ENCODE measurements at places on chromosomes 2 and 18.

DNA sequence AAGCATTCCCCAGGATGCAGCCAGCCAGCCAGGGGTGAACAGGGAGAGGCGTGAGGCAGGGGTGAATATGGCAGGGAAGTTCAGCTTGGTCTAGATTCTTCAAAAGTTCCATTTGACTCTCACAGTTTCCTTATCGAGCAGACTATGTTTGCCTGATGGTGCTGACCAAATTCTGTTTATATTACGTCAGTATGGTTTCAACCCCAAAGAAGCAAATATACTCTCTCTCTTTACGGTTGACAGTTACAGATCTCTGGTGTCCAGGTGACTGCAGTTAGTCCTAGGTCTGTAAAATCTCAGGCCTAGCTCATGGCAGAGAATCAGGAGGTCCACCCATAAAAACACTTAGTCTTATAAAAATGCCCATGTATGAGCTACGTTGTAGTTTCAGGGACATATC lies 38.3 kb upstream of the DNMT3A start:
- DNase-seq: no peak

DNA sequence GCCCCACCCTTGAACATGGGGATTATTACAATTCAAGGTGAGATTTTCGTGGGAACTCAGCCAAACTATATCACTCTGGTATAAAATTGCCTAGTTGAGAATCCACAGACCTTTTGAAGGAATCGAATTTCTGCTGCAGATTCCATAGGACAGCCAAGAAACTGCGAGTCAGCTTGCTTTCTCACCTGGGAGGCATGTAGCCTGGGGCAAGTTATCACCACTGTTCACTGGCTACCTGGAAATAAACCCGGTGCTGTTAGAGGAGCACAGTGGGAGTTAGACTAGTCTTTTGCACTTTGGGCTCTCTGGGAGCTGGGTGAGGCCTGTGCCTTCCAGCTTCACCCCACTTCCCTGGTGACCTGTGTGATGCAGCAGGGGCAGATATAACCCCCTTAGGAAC lies 1043.5 kb downstream of the TDRD15 start:
- DNase-seq: no peak

- DNase-seq: no peak
Measured at GRCh38 chr18:57466745-57467409, 31.7 kb downstream of the ONECUT2 start.

- no peak for DNase-seq
Measured at GRCh38 chr18:25962919-25963318, 127.5 kb downstream of the SS18 start.

DNA sequence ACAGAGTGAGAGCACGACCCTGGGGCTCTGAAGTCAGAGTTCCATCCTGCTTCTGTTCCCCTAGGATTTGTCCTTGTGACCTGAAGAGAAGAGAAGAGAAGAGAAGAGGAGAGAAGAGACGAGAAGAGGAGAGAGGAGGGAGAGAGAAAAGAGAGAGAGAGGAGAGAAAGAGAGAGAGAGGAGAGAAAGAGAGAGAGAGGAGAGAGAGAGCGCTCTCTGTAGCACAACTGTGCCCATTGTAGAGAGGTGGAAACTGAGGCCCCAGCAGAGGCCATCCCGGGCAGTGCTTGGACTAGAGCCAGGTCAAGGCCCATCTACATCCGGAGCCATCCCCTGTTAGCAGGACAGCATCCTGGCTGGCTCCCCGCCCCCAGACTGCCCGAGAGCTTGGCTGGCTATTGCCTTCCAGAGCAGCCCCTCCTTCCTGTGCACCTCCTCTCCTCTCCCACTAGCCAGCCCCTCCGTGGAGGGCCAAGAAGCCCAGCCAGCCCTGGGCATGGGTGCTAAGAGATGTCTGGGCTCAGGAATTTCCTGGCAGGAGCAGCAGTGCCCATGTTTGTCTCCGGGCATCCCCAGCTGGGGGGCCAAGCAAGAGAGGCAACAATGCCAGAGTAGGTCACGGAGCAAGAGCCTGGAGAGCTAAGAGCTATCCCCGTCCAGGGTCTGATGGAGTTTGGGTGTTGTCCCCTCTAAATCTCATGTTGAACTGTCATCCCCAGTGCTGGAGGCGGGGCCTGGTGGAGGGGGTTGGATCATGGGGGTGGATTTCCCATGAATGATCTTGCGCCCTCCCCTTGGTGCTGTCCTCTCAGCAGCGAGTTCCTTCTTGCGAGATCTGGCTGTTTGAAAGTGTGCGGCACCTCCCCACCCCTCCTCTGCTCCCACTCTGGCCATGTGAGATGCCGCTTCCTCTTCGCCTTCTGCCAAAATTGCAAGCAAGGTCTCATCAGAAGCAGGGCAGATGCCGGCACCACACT lies 18.2 kb upstream of the GPR55 start:
- no peak for DNase-seq

DNA sequence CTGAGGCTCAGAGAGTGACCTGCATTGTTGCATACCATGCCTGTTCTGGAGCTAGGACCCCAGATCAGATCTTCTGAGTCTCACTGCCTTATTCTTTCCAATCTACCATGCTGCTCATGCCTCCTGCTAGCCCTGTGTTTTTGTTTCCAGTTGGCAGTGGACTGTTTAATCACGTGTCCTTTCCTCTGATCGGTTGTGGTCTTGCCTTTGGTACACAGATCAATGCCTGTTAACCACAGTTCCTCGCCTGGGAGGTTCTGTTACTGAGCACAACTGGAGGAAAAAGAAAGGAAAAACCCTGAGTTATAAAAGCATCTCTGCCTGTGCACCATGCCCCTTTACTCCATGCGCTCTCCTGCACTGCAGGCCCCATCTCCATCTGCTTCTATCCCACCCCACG lies 329.1 kb downstream of the SETBP1 start:
- DNase-seq: no peak

- DNase-seq: no peak
Measured at GRCh38 chr2:230134496-230135129, 65.9 kb upstream of the SLC16A14 start.

- no peak for DNase-seq
Measured at GRCh38 chr18:13585379-13586153, 140.8 kb downstream of the FAM210A start.

GRCh38 chr2:198639580-198639979 lies 818.2 kb downstream of the SATB2 start:
- no peak for DNase-seq

GRCh38 chr2:85522090-85522647 lies 16.8 kb upstream of the MAT2A start:
- DNase-seq: no peak

DNA sequence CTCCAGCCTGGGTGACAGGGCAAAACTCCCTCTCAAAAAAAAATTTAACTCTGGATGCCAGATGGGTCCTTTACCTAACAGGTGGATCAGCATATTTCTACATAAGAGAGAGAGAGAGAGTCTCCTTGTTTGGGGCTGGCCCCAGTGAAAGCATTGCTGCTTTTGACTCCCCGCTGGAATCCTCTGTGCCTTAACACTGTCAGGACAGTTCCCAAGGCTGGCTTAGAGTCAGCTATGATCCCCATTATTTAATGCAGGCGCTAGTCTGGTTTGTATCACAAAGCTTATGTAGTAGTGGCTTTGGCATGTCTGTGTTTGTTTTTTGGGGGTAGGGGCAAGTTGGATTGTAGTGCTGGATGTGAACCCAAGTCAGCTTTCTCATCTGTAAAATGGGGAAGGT lies 9.4 kb downstream of the INPP4A start:
- no peak for DNase-seq

DNA sequence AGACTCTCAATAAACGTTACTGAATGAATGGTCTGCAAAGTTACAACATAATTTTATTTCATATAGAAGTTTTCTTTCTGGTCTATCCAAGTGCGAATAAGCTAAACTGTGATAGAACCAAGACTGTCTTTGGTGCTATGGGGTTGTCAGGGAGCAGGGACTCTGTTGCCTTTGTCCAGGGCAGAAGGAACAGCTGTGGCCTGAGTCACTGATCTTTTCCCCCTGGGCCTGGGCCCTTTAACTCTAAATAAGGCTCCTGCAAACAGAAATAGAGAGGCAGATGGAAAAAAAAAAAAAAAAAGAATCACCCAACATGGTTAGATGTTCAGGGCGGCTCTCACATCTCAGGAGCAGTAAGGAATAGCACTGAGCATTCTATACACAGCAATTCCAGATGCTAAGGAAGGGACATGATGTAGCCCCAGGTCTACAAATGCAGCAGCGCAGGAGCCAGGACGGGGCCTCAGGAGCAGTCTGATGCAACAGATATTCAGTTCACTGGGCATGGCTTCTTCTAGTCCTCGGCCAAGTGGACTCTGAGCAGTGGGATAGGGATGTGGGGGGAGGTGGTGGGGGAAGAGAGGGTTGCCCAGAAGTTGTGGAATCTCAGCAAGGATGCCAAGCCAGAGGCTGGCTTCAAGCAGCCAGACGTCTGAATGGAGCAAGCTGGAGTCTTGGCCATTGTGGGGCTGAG lies 247.1 kb upstream of the SIX2 start:
- no peak for DNase-seq

DNA sequence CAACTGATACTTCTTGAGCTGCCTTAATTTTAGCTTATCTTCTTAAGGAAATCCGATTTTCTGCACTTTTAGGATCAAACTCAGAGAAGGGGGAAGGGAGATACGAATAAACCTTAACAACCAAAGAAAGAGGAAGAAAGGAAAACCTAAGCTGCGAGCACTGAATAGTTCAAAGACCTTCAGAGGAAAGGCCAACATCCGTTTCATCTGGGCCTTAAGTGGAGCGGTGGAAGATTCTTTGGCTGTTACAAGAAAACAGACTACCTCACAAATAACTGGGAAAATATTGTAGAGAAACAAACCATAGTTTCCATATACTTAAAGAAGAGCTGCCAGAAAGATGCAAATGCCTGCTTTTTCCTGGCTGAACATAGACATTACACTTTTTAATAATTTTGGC lies 43.6 kb downstream of the VIT start:
- no peak for DNase-seq

DNA sequence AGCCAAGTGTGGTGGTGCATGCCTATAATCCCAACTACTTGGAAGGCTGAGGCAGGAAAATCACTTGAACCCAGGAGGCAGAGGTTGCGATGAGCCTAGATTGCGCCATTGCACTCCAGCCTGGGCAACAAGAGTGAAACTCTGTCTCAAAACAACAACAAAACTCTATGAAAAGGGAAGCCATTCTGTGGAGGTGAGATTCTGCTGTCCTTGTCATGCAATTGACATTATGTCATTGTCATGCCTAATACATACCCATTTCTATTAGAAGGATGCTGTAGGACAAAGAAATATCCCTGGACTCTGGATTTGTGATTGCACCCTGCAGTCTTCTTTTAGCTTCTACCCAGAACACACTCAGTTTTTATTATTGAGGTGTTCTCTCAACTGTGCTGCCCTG lies 8.6 kb downstream of the RASGRP3 start:
- DNase-seq: no peak

DNA sequence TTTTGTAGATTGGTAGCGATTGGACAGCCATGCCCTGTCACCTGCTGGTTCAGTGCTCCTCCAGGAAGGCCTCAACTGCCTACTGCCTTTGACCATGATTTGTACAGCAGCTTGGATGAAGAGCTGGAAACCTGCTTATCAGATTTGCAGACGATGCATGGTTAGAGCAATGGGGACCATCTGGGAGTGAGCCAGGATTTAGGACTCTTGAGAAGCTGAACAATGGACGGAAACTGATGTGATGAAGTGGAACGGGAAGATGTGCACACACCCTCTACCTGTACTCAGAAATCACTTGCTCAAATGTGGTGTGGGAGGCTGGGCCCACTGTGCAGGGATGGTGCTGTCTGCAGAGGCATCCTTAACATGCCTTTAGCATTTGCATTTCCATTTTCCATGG lies 57.2 kb downstream of the NCK2 start:
- DNase-seq: no peak

DNA sequence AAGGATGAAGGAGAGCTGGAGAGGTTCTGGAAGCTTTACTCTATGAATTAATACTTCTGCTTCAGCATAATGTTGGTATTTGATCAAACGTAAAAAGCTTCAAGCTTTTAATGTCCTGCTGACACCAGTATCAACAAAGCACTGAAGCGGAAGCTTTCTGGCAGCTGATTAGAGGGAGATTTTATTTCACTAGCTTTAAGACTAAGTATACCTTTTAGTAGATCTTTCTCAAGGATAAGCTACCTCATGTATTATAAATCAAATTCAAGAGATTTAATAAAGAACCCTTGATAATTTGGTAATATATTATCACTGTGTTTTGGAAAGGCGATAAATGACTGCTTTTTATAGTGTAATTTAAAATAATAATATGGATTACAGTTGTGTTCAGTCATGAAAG lies 128.0 kb upstream of the CD302 start:
- DNase-seq: no peak

DNA sequence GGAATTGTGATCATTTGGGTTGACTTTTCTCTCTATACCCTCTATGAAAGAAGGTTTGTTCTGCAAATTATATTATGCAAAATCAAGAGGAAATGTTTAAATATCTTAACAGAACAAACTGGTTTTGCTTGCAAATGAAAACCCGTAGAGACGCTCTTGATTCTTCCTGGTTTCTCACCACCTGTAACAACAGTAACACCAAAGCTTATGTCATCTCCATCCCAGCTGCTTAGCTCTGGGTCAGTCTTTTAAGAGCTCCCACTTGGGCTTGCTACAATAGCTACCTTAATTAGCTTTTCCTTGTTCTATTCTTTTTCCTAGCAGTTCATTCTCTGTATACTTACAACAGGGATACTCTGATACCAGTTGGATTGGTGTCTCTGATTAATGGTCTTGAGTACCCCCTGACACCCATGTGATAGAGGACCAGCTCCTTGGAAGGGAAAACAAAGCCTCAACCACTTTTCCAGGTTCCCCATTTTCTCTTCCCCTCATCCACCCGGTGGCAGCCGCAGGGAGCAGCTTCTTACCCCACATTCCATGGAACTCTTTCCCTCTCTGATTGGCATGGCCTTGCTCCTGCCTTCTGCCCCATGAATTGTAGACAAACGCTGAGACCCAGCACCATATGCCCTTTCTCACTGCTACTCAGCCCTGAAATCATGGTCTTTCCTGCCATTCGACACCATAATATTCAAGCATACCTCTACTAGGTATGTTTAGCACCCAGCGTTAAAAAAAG lies 27.7 kb downstream of the TMEM182 start:
- no peak for DNase-seq

DNA sequence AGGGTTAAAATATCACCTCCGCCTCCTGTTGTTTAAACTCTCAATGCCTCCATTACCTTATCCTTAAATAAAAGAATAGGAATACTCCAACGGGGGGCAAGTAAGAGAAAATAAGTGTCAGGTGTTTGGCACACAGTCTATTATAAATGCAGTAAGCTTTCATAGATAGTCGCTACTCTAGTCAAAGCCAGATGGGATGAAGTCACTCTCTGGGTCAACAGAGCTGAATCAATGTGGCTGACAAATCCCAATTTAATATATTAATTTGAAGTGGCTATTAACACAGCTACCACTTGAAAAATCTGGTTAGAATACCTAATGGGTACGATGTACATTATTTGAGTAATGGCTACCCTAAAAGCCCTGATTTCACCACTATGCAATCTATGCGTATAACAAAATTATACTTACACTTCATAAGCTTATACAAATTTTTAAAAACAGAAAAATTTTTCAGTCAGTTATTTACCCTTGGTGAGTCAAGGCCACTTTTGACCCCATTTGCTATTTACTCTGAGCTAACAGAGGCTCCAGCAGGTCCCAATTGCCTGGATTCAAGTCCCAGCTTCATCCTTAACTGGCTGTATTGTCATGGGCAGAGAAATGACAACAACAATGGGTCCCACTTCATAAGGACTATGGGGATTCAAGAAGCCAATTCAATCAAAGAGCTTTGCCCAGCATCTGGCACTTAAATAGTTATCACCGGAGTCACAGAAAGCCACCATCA lies 167.5 kb upstream of the PID1 start:
- no peak for DNase-seq

- DNase-seq: no peak
Measured at GRCh38 chr2:210481601-210482175, 5.1 kb upstream of the LANCL1 start.
